NCI-H1105 (cell line): ENCODE measurements at places on chromosomes 3 and 15.
A peak's percentile ranks its signal among the peaks of the same experiment; 100 is the strongest.

DNA sequence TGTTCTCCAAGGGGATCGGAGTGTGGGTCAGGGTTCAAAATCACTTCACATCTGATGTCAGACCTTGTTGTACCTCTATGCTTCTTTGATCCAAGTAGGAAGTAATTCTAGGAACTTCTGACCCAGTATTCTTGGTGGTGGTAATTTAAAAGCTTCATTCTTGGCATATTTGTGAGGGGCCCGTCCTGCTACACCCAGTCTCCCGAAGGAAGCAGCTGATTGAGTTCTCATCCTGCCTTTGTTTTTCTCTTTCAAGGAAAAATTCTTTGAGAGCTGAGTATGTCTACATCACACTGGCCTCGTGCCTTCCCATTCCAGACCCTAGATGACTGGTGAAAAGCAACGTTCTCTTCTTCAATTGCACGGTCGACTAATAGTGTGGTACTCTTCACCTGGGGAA lies 234.4 kb upstream of the TPRG1 start:
- DNase-seq: no peak

GRCh38 chr3:126197854-126198584 lies 17.6 kb upstream of the ALDH1L1 start:
- peak; percentile 73 for DNase-seq

- DNase-seq: no peak
These were observed 772.2 kb upstream of the SGO1 start for GRCh38 chr3:20958161-20958560.

- no peak for DNase-seq
These were observed 504.9 kb downstream of the TBL1XR1 start for GRCh38 chr3:176692199-176692965.

- no peak for DNase-seq
These were observed 564.2 kb downstream of the NR2F2 start for GRCh38 chr15:96894659-96895058.

DNA sequence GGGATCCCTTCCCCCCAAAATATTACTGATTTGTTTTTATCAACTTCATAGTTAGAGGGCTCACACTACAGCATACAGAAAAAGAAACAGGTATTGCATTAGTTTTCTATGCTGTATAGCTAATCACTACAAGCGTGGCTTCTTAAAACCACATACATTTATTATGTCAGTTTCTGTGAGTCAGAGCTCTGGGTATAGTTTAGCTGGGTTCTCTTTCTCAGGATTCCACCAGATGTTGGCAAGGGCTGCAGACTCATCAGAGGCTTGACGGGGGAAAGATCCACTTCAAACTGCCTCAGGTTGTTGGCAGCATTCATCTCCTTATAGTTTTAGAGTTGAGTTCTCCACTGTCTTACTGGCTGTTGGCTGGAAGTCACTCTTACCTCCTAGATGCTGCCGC lies 328.0 kb downstream of the NLGN1 start:
- no peak for DNase-seq

DNA sequence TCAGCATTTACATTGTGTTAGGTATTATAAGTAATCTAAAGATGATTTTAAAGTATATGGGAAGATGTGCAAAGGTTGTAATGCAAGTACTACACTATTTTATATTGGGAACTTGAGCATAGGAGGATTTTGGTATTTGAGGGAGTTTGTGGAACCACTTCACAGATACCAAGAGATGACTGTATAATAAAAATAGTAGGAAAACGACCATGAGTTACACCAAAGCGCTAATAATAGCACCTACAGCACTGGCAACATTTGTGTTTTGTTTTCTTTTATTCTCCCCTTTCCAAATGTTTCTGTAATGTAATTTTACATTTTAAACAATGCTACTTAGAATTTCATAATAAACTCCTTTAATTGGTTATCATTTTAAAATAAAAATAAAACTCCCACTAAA lies 10.5 kb downstream of the CNBP start:
- DNase-seq: no peak

- DNase-seq: no peak
These were observed 59.1 kb downstream of the SST start for GRCh38 chr3:187610981-187611511.

GRCh38 chr15:90686435-90687218 lies 30.5 kb upstream of the BLM start:
- DNase-seq: no peak

GRCh38 chr3:196016059-196016458 lies 65.8 kb downstream of the TFRC start:
- DNase-seq: no peak

GRCh38 chr3:143850877-143851276 lies 2.6 kb upstream of the SLC9A9 start:
- DNase-seq: no peak

- no peak for DNase-seq
These were observed 96.7 kb upstream of the MYZAP start for GRCh38 chr15:57495041-57495440.

DNA sequence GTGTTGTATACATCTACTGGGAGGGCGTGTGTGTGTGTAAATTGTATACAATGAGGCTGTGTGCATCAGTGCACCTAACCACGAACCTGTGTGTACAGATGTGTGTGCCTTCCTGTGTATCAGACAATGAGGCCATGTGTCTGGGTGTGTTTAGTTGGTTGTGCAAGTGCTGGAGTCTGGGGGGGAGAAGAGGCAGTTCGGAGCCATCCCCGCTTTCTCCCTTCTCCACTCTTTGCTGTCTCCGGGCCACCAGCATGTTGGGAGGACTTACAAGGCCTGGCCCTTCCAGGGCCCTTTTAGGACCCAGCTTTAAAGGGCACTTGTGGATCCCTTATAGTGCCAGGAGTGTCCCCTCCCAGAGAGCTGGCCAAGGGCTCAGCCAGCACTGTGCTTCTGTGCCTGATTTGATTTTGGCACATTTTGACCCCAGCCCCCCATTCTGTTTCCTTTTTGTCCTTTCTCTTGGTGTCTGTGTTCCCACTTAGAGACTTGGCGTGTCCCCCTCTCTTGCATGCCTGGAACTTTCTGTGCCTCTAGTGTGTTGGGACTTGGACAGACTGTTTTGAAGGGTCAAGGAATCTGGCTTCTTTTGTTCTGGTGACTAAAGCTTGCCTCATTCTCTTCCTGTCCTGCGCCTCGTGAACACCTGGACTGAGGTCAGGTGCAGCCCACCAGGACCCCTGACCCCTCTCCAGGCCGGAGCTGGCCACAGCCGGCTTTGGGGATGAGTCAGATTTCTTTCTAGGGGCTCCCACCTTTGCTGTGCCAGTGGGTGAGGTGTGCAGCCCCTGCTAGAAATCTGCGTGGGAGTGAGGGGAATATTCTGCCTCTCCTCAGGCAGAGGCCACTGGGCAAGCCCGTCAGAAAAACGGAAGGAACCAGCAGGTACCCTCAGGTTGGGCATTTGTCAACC lies 1.5 kb downstream of the CTDSPL start:
- DNase-seq: no peak

- DNase-seq: no peak
These were observed 214.3 kb downstream of the MCTP2 start for GRCh38 chr15:94445566-94446160.

GRCh38 chr3:125681146-125681545 lies 85.8 kb upstream of the OSBPL11 start:
- DNase-seq: no peak

DNA sequence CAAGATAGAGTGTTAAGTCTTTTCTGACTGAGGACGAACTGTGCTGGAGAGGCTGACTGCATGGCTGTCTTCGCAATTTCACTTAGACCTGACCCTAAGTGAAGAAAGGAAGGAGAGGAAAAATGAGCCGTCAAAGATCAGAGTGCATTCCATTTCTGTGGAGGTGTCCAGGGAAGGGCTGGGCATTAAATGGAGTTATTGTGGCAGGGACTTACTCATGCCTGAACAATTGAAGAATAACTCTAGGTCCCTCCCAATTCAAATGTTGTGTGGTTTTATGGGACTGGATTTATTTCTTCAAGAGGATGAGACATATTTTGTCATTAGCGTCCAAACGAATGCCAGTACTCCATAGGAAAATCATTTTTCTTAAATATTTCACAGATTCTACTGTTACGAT lies 187.3 kb upstream of the CFAP20DC start:
- no peak for DNase-seq

GRCh38 chr15:96969732-96970710 lies 639.5 kb downstream of the NR2F2 start:
- DNase-seq: no peak
